ENCODE measurements at places on chromosomes 7 and 10. TPM values are rescaled to one million over a fixed set of nuclear protein-coding genes. Genes with fewer than 3 reads are reported as not detected.
A peak's percentile ranks its signal among the peaks of the same experiment; 100 is the strongest.

DNA sequence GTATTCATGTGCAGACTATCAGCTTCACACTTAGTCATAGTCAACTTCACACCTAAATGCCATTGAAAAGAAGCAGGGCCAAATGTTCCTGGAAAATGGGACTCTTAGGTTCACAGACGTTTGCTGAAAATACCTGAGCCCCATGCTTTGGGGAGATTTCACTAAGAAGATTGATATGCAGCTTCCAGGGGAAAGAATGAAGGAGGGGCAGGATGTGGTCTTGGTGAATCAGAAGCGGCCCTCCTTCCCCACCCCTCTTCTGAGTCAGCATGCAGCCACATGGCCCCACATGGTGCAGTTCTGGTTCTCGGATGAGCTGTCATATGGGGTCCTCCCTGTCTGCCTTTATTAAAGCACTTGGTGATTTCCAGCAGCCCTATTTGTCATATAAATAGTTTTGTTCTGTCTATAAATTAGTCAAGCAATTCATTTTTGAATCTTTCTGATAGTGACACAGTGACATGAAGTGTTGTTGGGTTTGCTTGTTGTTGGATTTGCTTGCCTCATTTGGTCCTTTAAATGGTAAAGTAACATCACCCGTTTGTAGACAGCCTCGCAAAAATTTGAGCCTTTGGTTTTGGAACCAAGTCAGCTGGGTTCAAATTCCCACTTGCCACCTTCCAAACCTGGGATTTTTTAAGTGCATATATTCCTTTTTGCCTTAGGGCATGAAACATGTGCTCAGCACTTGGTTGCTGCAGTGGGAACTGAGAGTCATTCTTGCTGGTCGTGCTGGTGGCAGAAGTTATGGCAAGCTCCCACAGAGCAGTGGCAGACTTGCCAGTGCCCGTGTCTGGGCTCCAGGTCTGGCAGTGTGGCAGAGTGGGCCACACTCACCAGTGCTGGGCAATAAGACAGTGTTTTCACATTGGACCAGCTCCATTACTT lies 68.1 kb upstream of the CDK6 start:
- H3K4me1 ChIP-seq = peaks cover 38% of the 10 kb centered on the region
- H3K36me3 ChIP-seq = peaks cover 9% of the 10 kb centered on the region
- H3K4me3 ChIP-seq = peak overlapping the region; percentile 65
- 0 out of 2 replicates have a peak, but pooled peaks cover 2% of the 10 kb centered on the region for H3K27me3 ChIP-seq
- H3K27ac ChIP-seq = peak overlapping the region; percentile 96
- DNase-seq = peak; percentile 94

- no peaks in the 10 kb centered on the region for H3K36me3 ChIP-seq
- H3K27me3 ChIP-seq = no peaks in the 10 kb centered on the region
- H3K4me1 ChIP-seq = peaks cover 16% of the 10 kb centered on the region
- no peak overlapping the region for H3K4me3 ChIP-seq
Measured at GRCh38 chr10:63300801-63301200, 165.0 kb downstream of the JMJD1C start.

DNA sequence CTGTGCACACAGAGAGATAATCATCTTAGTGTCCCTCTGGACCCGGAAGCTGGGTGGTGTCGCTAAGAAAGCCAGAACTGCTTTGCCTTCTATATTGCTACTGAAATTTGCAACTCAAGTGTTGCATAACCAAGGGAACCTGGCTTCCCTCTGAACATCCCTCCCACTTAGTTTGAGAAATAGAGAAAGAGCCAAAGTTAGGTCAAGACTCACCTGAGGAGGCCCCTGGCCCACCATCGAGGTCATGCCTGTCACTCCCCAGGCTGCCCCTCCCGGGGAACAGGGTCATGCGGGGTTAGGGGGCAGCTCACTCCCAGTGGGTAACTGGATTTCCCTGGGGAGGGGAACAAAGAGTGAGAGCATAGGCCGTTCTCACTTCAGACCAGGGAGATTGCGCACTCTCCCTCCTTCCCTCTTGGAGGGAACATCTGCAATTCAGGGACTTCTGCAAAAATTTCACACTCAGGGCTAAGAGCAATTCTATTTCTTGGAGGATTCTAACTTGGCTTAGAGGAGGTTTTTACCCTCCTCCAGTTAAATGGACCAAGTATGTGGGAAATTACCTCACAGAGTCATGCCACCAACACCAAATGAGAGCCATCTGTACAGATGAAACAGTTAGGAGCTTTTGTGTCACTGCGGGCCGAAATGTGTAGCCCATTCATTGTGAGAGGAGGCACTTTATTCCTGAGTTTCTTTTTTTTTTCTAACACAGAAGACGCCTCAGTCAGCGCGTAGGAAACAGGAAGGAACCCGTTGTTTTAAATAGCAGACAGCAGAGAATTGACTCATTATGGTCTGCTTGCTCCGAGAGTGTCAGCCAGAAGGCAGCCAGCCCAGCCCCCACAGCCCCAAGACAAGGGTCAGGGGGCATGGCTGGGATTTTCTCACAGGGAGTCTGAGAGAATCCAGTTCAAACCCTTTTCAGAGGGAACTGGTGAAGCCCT lies 221.3 kb downstream of the ARHGAP12 start:
- 0 out of 2 replicates have a peak, but pooled peaks cover 1% of the 10 kb centered on the region for H3K27me3 ChIP-seq
- H3K4me1 ChIP-seq = peaks cover 26% of the 10 kb centered on the region
- peak; percentile 49 for DNase-seq
- H3K27ac ChIP-seq = peak overlapping the region; percentile 93
- peak overlapping the region; percentile 75 for H3K4me3 ChIP-seq

- peaks cover 8% of the 10 kb centered on the region for H3K27me3 ChIP-seq
- no peaks in the 10 kb centered on the region for H3K36me3 ChIP-seq
- DNase-seq = no peak
- H3K4me3 ChIP-seq = no peak overlapping the region
- H3K27ac ChIP-seq = no peak overlapping the region
- H3K4me1 ChIP-seq = peaks cover 1% of the 10 kb centered on the region
Measured at GRCh38 chr7:34425194-34425593, 232.8 kb upstream of the NPSR1 start.

GRCh38 chr10:44416021-44416771 lies 31.3 kb upstream of the CXCL12 start:
- peaks cover 26% of the 10 kb centered on the region for H3K4me1 ChIP-seq
- peak overlapping the region; percentile 45 for H3K4me3 ChIP-seq
- peaks cover 27% of the 10 kb centered on the region for H3K27me3 ChIP-seq
- peaks cover 24% of the 10 kb centered on the region for H3K36me3 ChIP-seq
- no peak for DNase-seq

GRCh38 chr10:11871466-11871865 lies 48.3 kb downstream of the PROSER2 start:
- no peak for DNase-seq
- no peaks in the 10 kb centered on the region for H3K36me3 ChIP-seq
- H3K4me3 ChIP-seq = no peak overlapping the region
- H3K27me3 ChIP-seq = peaks cover 3% of the 10 kb centered on the region
- peaks cover 37% of the 10 kb centered on the region for H3K4me1 ChIP-seq

DNA sequence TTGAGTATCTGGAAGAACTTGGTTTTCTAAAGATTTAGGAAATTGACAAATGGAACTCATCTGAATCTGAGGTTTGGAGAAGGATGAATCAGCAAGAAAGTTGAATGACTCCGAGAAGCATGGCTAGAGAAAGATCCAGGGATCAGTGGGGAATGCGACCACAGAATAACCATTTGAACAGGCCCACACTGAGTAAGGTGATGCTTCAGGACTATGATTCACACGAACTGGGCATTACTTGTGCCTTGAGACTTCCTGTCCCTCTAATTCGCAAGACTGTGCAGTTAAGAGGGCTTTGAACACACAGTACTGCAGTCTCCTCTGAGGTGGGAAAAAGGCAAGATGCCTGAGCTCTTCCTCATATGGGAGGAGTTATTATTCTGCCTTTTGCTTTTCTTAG lies 395.5 kb upstream of the POM121L12 start:
- H3K36me3 ChIP-seq = no peaks in the 10 kb centered on the region
- no peak overlapping the region for H3K27ac ChIP-seq
- no peak for DNase-seq
- no peak overlapping the region for H3K4me3 ChIP-seq
- no peaks in the 10 kb centered on the region for H3K27me3 ChIP-seq

- H3K4me3 ChIP-seq = no peak overlapping the region
- peaks cover 8% of the 10 kb centered on the region for H3K27me3 ChIP-seq
- no peaks in the 10 kb centered on the region for H3K36me3 ChIP-seq
- H3K4me1 ChIP-seq = no peaks in the 10 kb centered on the region
Measured at GRCh38 chr7:55730197-55730596, 132.4 kb downstream of the SEPTIN14 start.

GRCh38 chr10:79241990-79242619 lies 105.2 kb upstream of the PPIF start:
- H3K27ac ChIP-seq = peak overlapping the region; percentile 76
- DNase-seq = peak; percentile 42
- peaks cover 76% of the 10 kb centered on the region for H3K4me1 ChIP-seq
- peaks cover 12% of the 10 kb centered on the region for H3K27me3 ChIP-seq

DNA sequence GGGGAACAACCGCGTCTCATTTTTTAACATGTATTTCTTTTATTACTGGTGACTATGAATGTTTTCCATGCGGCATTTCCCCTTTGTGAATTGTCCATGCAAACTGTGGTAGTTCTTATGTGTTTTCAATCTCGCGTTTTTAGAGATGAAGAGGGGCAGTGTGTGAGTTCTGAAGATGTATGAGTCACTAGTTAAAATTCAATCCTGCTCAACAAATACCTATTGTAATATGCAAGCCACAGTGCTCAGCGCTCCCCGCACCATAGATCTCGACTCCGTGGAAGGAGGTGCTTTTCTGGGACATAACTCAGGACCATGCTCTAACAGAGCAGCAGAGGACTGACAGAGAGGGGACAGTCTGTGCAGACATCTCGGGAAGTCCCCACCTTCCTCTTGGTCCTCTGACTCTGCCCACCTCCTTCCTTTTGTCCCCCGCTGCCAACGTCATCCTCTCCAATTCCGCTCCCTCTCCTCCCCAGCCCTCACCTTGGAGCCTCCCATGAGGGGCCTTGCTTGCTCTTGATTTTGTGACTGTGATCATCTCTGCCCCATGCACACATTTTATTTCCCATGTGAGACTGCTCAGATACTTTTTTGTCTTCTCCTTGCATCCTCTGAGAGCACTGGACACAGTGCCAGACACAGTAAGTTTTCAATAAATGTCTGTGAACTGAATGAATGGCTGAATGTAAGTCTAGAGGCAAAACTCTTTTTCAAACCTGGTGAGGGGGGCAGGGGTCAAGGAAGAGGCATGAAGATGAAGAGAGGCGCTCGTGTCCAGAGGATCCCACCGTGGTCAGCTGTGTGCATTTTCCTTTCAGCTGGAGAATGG lies 42.7 kb upstream of the PLEKHA1 start:
- no peaks in the 10 kb centered on the region for H3K36me3 ChIP-seq
- no peak overlapping the region for H3K4me3 ChIP-seq
- H3K27ac ChIP-seq = no peak overlapping the region
- H3K4me1 ChIP-seq = 0 out of 2 replicates have a peak, but pooled peaks cover 5% of the 10 kb centered on the region

DNA sequence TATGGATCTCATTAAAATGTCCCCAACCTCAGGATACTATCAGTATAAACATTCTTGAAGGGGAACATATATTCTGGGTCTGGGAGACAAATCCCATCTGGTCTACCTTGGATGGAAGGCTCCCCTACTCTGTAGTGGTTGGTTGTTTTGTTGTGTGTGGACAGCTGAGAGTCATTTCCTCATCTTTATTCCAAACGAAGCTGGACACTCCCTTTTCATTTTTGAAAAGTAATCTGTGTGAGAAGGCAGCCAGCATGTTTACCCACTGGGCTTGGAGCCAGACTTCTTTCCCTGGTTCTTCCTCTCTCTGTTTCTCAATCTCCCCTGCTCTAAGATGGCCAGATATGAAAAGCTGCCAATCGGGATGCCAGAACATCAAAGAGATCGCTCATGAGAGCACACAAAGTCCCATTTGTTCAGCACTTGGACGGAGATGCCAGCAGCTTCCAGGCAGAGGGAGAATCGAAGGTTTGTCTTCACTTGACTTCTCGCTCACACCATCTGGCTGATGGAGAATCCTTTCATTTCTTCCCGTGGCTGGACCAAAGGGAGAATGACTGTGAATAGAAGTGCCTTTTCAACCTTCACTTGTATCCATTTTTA lies 108.1 kb upstream of the AGR3 start:
- peak overlapping the region; percentile 88 for H3K4me3 ChIP-seq
- H3K4me1 ChIP-seq = peaks cover 29% of the 10 kb centered on the region
- H3K27me3 ChIP-seq = no peaks in the 10 kb centered on the region
- H3K27ac ChIP-seq = peak overlapping the region; percentile 80
- no peaks in the 10 kb centered on the region for H3K36me3 ChIP-seq
- peak; percentile 66 for DNase-seq

DNA sequence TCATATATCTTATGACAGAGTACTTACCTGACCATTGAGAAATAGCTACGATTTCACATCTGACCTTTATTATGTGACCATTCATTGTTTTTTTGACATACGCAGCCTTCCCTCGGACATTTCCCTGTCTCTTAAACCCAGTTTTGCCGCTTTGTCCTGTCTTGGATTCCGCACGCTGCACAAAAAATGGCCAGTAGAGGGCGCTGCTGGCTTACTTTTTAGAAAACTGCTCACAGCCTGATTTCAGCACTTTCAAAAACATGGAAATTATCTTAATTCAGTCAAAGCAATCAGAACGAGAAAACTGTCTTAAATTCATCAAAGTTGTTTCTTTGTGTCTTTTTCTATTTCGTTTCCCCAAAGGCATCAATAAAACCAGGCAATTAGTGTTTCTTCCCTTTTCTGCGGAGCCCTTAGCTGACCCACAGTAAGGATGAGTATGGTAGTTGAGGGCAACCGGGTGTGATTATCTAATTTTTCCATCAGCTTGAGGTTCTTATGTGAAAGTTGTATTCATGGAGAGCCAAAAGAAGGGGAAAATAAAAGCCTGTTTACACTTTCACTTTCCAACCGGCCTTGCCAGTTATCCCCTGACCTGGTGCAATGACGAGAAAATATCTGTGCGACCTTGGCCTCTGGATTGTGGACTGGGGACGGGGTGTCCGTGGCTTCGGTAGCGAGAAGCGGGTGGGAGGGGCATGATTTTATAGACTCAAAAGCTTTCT lies 144.4 kb downstream of the DYNC1I1 start:
- peaks cover 22% of the 10 kb centered on the region for H3K4me1 ChIP-seq
- no peaks in the 10 kb centered on the region for H3K36me3 ChIP-seq
- H3K27ac ChIP-seq = no peak overlapping the region
- H3K27me3 ChIP-seq = no peaks in the 10 kb centered on the region

GRCh38 chr7:57203161-57203791 lies 71.0 kb upstream of the ZNF479 start:
- H3K4me3 ChIP-seq = no peak overlapping the region
- no peaks in the 10 kb centered on the region for H3K4me1 ChIP-seq
- H3K27me3 ChIP-seq = peaks cover 2% of the 10 kb centered on the region
- DNase-seq = no peak
- H3K36me3 ChIP-seq = peaks cover 7% of the 10 kb centered on the region
- H3K27ac ChIP-seq = no peak overlapping the region

Gene ASZ1
- not detected for total RNA-seq

Gene WNT8B
- not detected for total RNA-seq

Gene SPAM1
- total RNA-seq = not detected

Gene TRIM73
- total RNA-seq = 0.63 TPM

Data from HFFc6 (cell line).